Glomerular endothelial cell (primary cell): ENCODE measurements at places on chromosomes 6 and 20.
A peak's percentile ranks its signal among the peaks of the same experiment; 100 is the strongest.

- DNase-seq = no peak
Observed at GRCh38 chr20:9119776-9120175, 50.9 kb downstream of the PLCB4 start.

DNA sequence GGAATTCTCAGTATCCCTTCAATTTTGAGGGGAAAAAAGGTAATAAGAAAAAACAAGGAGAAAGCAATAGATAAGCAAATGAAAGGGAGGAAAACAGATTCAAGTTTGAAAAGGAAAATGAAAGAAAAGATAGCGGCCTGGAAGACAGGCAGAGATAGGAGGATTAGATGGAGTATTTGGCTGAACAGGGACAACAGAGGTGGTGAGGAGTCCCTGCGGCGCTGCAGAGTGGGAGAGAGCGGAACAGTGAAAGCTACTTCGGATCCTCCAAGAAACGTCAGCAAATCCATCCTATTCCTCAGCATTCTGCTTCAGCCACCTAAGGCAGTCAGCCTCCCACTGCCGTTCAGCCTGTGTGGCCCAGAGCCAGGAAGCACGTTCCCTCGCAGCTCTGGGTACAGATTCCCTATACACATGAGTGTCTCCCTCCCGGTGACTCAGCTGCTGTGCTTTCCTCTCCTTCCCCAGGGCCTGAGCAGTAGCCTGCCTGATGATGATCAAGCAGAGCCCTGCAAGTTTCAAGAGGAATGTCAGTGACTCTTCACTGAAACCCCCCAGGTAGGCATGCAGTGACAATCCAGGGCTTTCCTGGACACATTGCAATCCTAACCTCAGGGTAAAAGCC lies 43.4 kb upstream of the CDYL start:
- peak; percentile 39 for DNase-seq

DNA sequence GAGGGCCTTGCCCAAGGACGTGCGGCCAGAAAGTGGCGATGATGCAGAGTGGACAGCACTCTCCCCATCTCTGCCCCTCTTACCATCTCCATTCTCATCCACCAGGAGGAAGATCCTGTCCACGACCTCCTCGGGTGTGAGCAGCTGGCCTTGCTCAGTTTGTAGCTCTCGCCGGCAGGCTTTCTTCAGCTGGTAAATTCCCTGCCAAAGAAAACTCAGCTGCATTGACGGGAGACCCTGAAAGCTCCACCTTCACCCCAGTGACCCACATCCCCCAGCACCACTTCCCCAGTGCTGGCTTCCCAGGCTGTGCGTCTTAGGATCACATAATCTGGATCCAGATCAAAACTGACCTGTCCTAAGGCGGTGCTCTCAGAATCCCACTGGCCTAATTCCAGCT lies 9.2 kb downstream of the GUCA1B start:
- DNase-seq = no peak

- no peak for DNase-seq
Observed at GRCh38 chr20:48405909-48406308, 421.9 kb downstream of the PREX1 start.

DNA sequence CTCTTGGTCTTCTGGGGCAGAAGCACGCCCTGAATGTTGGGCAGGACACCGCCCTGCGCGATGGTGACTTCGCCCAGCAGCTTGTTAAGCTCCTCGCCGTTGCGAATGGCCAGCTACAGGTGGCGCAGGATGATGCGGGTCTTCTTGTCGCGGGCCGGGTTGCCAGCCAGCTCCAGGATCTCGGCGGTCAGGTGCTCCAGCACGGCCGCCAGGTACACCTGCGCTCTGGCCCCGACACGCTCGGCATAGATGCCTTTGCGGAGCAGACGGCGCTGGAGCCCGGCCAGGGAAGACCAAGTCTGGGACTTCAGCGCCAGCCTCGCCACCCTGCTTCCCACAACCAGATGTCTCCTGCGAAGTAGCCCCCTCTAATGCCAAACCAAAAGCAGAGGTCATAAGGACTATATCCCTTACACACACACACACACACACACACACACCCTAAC lies 8.0 kb upstream of the SLC17A3 start:
- no peak for DNase-seq

GRCh38 chr6:45653117-45653883 lies 275.6 kb upstream of the SUPT3H start:
- DNase-seq = no peak

DNA sequence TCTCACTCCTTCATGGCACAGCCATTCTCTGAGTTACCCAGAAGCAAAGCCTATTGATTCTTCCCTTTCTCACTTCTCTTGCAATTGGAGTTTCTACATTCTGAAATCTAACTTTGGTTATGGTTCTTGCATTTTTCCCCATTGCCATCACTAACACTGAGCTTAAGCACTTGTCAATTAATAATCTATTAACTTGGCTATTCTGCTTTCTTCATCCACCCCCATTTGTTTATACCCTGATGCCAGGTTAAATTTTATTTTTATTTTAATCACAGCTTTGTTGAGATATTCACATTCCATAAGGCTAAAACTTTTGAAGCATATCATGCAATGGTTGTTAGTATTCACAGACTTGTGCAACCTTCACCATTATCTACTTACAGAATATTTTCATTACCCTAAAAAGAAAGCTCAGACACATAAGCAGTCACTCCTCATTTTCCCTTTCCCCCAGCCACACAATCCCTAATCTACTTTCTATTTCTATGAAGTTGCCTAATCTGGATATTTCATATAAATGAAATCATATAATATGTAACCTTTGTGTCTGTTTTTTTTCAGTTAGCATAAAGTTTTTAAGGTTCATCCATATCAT lies 222.3 kb downstream of the UBE3D start:
- DNase-seq = no peak

DNA sequence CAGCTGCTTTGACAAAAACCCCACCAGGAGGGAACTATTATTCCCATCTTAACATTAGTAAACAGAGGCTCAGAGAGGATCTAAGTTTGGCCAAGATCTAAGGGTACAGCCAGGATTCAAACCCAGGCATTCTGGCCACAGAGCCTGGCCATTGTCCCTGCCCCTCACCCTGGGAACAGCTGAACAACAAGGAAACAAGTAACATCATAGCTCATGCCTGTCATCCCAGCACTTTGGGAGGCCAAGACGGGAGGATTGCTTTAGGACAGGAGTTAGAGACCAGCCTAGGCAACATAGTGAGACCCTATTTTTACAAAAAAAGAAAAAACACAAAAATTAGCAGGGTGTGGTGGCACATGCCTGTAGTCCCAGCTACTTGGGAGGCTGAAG lies 27.5 kb downstream of the TOX2 start:
- no peak for DNase-seq

DNA sequence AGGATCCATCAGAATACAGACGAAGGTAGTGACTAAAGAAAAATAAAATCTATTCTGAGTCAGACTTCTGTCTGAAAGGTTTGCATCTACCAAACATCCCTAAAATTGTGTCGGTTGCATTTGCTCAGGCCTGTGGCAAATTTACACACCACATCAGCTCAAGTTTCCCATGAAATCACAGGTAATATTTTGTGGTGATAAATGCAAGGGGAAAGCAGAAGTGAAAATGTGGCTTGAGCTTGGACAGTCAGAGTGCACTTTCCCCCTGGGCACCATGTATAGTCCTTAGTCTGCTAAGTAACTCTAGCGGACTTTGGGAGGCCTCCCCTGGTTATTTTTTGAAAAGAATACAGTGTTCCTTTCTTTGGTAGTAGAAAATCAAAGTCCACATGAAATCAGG lies 159.1 kb downstream of the PKHD1 start:
- no peak for DNase-seq

GRCh38 chr6:112581015-112581414 lies 233.9 kb downstream of the RFPL4B start:
- no peak for DNase-seq
